Uterine smooth muscle cell (primary cell): ENCODE measurements at places on chromosomes 13 and 19. TPM values are rescaled to one million over a fixed set of nuclear protein-coding genes. Genes with fewer than 3 reads are reported as not detected.

IQCN gene
- total RNA-seq: 0.44 and 0.50 TPM in 2 replicates

LYPD3 gene
- 0.11 and 0.12 TPM in 2 replicates for total RNA-seq

CAPN12 gene
- not detected in 2 replicates for total RNA-seq

POU2F2 gene
- total RNA-seq: 0.77 and 1.00 TPM in 2 replicates

ZNF443 gene
- 2.4 and 3.7 TPM in 2 replicates for total RNA-seq

SF3A2 gene
- total RNA-seq: 31.4 and 40.7 TPM in 2 replicates

B3GNT3 gene
- total RNA-seq: not detected in 2 replicates

CASP14 gene
- not detected in 2 replicates for total RNA-seq

SMIM17 gene
- 0.25 TPM in 1 of 2 replicates, not detected in the other for total RNA-seq

SPACA4 gene
- not detected in 2 replicates for total RNA-seq
